ENCODE measurements at places on chromosomes 12 and 14.

GRCh38 chr14:45838597-45838996, 585.6 kb upstream of the MIS18BP1 start:
- peak; percentile 1 for DNase-seq

DNA sequence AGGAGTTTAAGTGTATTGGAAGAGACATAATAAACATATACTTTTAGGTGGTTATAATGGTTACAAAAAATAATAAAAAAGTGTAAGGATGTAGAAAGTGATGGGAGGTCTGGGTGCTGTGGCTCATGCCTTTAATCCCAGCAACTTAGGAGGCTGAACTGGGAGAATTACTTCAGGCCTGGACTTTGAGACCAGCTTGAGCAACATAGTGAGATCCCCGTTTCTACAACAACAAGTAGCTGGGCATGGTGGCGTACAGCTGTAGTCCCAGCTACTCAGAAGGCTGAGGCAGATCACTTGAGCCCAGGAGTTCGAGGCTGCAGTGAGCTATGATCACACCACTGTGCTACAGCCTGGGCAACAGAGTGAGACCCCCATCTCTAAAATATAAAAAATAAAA, 19.0 kb downstream of the NUBPL start:
- no peak for DNase-seq

DNA sequence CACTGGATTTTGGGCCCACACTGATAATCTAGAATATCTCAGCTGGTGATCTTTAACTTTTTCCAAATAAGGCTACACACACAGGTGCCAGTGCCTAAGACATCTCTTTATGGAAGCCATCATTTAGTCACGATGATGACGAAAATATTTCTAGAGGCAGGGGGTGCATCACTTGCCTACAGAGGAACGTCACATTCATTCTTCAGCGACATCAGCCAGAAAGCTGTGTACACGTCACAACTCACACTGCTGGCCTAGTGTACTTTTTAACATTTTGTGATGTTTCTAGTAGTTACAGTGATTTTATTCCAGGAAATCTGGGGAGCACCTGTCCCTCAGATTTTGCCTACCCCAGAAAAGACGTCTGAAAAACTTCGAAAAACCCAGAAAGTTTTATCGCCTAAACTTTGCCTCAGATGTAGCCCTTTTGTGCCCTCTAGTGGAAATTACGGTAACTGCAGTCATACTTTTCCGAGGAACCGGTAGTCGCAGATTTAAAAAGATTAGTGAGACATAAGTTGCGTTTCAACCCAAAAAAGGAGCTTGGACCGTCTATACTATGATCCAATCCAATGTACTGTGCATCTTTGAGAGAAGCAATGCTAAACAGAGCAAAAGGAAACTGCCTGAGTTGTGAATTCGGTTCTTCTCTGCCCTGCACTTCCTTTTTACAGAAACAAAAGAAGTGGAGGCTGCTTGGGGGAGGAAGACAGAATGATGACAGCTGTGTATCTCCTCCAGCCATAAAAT, 64.3 kb upstream of the STON2 start:
- DNase-seq, result peak; percentile 56

GRCh38 chr14:68834816-68835215, 41.9 kb upstream of the ZFP36L1 start:
- no peak for DNase-seq

DNA sequence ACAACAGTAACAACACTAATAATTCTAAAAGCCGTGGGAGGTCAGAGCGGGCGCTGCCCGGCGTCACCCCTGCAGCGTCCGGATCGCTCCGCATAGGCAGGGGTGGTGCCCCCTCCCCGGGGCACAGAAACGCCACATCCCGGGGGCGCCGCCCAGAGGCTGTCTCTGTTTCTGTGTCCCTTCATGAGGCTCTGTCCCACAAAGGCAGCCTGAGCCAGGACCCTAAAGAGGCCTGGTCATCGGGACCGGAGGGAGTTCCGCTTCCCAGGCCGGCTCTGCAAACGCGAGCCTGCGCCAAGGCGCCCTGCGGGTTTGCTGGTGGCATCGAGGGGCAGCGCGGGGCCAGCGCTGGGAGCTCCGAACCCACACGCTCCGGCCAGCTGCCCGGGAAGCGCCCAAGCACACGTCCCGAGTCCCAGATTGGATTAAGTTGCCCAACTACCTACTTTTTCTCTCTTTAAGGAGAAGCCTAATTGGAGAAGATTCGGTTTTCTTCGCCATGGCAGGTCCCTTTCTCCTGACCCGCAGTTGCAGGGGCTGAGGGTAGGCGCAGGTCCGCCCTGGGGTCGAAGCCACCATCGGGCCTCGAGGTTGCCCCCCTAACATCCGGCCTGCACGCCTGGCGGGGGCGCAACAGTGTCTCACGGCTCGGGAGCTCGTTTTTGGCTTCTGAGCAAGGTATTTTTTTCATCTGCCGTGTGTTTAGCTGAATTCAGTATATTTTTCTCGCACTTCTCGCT, 421.7 kb downstream of the VRK1 start:
- no peak for DNase-seq

DNA sequence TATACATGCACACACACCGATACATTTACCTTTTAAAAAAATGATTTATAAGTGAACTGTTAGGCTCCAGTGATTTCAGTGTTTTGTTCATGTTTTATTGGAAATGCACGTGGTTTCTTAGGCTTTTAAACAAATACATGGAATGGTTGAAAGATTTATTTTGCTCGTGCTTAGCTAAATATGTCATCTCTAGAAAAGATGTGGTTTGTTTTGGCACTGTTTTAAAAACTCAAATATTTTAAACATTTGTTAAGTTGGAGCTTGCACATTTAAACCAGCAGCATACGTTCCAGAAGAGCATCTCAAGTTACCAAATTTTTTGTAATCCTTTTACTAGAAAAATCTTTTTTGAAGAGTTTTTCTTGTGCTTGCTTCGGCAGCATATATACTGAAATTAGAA, 44.5 kb downstream of the FOXA1 start:
- DNase-seq, result peak; percentile 10

GRCh38 chr12:31818623-31819268, 89.9 kb upstream of the AMN1 start:
- DNase-seq, result no peak

- no peak for DNase-seq
Observed at GRCh38 chr12:91920741-91921140, 224.9 kb downstream of the BTG1 start.

GRCh38 chr14:53432378-53432802, 279.3 kb upstream of the DDHD1 start:
- DNase-seq, result peak; percentile 71
